NCI-H2081 treated with DMSO at 0.1 percent for 48 hours (cell line): ENCODE measurements at places on chromosomes 13 and 19.

DNA sequence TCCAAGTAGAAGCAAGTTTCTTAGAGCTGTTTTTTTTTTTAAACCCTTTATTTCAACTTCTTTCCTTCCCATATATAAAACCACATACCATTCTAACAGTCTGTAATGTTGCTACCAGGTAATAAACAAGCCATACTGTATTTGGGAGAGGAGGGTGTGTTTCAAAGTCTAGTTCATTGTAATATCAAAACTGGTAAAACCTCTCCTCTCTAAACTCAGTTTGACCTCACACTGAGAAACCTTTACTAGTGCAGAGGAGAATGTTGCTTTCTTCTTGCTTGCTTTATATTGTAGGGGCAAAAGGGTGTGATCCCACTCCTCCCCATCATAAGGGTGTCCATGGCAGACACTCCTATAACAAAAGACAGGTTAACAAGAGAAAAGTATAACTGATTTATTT, 155.1 kb downstream of the GGACT start:
- no peak for DNase-seq

GRCh38 chr13:32731576-32731975, 145.3 kb downstream of the PDS5B start:
- no peak for DNase-seq

GRCh38 chr19:3852614-3853254, 16.1 kb downstream of the ZFR2 start:
- no peak for DNase-seq

GRCh38 chr13:46654951-46655350, 102.0 kb downstream of the LRCH1 start:
- DNase-seq = no peak

DNA sequence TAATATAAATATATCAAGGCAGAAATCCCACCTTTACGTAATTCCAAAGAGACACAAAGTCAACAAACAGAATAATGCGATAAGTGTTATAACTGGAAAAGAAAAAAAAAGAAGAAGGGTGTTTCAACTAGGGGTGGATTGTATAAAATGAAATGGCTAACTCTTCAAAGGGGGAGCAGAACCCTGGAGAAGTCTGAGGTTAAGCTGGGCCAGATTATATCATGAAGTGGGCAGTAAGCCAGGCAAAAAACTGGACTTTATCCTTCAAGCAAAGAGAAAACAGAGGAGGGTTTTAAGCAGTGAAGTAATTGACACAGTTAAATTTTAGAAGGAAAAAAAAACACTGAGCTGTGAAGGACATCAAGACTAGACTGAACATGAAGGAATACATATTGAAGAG, 41.9 kb downstream of the TBC1D4 start:
- DNase-seq = no peak

GRCh38 chr19:52963247-52963618, 552 bp upstream of the ZNF816 start:
- no peak for DNase-seq

GRCh38 chr13:91704398-91704797, 306.0 kb downstream of the GPC5 start:
- DNase-seq = no peak

DNA sequence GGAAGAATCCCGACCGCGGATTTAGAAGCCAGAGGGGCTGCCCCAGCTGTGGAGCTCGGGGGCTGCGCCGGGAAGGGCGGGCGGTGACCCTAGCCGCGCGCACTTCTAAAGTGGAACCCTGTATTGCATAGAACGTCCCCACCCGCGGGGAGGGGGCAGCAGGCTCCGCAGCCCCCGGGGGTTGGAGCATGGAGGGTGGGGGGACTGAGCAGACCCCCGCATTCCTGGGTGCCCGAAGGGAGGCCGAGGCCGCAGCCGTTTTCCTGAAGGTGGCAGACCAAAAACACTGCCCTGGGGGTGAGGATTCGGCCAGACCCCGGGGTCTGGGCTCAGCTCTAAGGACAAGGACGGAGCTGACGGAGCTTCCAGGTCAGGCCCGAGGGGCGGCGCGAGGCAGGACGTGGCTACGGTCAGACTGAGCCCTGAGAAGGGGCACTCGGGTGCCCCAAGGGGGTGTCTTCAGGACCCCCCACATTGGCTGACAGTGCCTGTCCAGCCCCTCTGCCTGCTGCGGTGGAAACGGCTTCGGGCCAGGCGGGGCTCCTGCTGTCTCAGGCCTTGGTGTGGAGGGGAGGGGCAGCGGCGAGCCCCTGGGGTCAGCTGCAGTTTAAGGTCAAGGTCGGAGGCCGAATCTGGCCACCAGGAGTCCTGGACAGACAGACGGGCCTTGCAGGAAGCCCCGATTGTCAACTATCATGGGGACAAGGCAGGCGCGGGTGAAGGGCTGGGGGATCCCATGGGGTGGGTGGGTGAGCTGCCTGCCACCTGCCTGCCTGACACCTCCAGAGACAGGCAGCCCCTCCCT, 12.6 kb downstream of the MKNK2 start:
- DNase-seq = no peak

GRCh38 chr19:27858981-27859581, 1353.9 kb downstream of the UQCRFS1 start:
- DNase-seq = no peak

GRCh38 chr19:13209484-13210338, 59.5 kb downstream of the IER2 start:
- DNase-seq = no peak

- DNase-seq = no peak
These were observed 41.2 kb downstream of the STARD13 start for GRCh38 chr13:33244210-33244906.

GRCh38 chr13:42148538-42148937, 100.1 kb downstream of the DGKH start:
- DNase-seq = no peak

- no peak for DNase-seq
These were observed 21.5 kb downstream of the URI1 start for GRCh38 chr19:29963576-29963975.

DNA sequence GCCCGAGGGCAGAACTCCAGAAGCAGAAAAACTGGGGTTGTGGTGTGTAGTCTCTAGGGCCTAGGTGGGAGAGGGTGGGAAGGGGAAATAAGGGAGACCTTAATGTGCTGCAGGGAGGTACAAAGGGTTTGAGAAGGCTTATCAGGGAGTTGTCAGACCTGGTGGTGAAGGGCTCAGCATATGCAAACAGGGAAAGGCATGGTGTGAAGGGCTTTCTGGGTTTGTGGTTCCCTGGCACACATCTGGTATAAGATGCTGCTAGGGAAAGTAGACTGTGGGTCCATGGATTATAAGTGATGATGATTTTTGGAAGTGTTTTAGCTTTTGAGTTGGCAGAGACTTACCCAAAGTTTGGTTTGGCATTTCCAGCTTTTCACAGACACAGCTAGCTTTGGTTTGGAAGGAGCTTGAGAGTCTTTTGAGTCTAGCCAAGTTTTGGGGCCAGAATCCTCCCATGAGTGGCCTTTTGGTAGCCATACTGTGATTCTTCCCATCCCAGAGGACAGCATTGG, 2.2 kb downstream of the TRIM28 start:
- no peak for DNase-seq

DNA sequence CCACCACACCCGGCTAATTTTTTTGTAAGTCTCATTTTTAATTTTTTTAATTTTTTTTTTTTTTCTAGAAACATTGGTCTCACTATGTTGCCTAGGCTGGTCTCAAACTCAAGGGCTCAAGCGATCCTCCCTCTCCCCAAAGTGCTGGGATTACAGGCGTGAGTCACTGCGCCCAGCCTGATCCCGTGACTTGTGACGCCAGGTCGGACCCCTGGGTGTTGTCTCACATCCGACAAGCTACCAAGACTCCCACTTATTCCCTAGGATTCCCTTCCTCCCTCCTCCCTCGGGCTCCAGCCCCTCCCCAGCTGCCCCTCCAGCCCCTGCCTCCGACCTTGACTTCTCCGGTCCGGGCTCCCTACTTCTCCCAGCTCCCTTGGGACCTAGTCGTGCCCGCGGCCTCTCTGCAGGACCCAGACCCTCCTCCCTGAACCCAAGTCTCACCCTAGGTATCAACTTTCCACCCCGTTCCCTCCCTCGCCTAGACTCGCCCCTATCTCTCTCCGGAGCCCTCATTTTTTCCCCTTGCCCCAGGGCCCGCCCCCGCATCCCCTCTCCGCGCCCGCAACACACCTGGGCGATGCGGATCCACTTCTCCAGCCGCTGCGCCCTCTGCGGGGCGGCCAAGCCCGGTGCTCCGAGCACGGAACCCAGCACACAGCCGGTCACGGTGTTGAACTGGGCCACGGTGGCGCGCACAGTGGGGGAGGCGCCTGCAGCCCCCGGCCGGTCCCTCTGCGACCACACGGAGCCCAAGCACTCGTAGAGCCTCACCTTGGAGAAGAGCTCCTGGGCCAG, 13.1 kb downstream of the RGL3 start:
- no peak for DNase-seq

GRCh38 chr19:14115756-14116155, 1.8 kb downstream of the PRKACA start:
- DNase-seq = no peak

DNA sequence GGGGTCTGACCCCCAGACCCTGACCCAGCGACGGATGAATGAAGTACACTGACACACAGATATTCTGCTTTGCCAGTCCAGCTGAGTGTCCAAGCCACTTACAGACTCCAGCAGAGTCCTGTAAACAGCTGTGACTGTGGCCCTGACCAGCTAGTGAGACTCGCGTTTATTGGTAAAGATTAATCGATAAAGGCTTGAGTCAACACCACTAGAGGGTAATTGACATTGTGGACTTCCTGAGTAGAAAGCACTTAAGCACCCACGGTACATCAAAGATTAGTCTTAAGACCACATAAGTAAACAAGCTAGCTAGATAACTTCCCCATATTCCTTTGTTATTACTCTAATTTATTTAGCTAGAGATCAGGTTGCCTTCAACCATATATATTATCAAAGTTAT, 146.0 kb downstream of the OXGR1 start:
- DNase-seq = no peak

DNA sequence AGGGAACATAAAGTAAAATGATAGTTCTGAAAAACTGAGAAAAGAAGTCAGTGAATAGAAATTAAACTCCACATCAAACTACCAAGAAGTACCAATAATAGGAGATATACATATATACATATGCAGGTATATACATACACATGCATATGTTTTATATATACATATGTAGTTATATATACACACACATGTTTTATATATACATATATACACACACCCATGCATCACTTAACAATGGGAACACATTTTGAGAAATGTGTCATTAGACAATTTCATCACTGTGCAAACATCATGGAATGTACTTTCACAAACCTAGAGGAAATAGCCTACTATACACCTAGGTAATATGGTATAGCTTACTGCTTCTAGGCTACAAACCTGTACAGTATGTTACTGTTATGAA, 626.8 kb upstream of the PCDH9 start:
- no peak for DNase-seq

DNA sequence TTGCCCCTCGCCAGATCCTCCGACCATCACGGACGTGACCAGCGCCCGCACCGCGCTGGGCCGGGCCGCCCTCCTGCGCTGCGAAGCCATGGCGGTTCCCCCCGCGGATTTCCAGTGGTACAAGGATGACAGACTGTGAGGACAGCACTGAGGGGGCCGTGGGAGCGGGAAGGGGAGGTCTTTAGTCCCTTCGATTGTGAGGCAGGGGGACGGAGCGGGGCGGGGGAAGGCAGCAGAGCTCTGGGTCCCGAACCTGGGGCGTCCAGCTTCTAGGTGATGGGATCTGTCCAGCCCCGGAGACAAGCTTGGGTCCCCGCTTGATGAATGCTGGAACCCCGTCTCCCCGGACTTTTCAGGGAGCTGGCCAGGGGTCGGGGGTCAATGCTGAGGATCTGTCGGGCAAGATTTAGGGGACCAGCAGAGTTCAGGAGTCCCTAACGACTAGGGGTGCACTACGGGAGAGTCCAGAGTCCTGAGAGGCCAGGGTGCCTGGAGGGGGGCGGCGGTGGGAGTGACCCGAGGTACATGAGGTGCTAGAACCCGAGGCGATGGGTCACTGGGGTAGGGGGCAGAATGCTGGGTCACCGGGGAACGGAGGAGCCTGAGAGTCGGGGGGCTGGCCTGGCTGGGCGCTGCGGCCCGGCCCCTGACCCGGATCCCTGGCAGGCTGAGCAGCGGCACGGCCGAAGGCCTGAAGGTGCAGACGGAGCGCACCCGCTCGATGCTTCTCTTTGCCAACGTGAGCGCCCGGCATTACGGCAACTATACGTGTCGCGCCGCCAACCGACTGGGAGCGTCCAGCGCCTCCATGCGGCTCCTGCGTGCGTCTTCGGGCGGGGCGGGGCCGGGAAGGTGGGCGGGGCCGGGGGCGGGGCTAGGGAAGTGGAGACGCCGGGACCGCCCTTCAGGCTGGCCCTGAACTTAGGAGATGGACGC, 14.6 kb downstream of the VSIG10L start:
- DNase-seq = no peak

DNA sequence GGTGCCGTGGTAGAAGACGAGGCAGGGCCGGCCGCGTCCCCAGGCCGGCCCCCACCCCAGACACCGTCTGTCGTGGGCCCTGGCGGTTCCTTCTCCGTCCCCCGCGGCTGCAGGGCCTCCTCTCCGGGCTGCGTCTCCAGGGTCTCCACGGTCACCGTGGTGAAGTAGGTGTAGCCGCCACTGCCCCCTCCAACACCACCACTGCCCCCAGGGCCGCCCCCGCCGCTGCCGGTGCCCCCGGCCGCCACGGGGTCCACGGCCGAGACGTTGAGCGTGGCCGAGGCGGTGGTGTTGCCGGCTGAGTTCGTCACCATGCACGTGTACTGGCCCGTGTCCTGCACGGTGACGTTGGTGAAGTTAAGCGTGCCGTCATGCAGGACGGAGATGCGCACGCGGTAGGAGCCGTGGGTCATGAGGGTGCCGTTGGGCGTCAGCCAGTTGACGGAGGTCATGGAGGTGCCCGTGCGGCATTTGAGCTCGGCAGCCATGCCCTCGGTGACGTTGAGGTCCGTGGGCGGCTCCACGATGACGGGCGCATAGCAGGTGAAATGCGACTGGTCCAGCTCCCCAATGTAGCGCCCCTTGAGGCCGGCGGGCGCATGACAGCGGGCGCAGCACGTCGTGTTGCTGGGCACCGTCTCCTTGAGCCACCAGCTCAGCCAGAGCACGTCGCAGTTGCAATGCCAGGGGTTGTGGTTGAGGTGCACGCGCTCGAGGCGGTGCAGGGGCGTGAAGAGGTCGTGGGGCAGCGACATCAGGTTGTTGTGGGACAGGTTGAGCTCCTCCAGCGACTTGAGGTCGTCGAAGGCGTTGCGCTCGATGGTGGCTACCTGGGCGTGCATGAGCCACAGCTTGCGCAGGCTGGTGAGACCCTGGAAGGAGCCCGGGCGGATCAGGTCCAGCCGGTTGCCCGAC, 4.6 kb upstream of the ASPDH start:
- DNase-seq = no peak
